Left lung (tissue), 14 donors: ENCODE measurements at places on chromosomes 1 and 21. TPM values are rescaled to one million over a fixed set of nuclear protein-coding genes. Genes with fewer than 3 reads are reported as not detected.

DNA sequence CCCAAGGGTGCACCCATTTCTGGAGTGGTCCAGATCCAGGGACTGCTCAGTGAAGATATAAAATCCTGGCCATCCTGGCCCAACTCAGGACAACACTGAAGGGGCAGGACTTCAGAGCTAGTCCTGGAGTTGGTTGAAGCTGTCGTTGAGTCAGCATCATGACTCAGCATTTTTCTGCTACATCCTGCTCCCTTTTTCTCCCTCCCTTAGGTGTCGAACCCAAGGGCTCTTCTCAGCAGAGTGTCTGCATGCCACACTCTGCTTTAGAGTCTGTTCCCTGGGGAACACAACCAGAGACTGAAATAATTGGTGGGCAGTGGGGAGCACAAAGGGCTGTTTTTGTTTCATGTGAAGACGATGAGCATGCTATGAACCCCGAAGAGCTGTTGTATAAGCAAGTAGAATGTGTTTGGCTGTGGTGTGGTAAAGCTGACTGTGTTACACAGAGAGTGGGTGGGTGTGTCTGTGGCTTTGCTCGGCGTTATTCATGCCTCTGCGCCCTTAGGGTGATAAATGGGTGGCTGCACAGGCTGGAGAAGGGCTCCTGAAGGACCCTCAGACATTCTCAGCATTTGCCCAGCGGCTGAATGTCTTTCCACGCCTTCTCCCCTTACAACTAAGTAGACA is 167.2 kb downstream of the CYYR1 start:
- DNase-seq = no peak

- no peak for DNase-seq
Observed at GRCh38 chr1:201761871-201762270, 67.1 kb upstream of the IPO9 start.

LRRC53 gene
- not detected for total RNA-seq

- no peak for DNase-seq
Observed at GRCh38 chr21:39456665-39457064, 4.9 kb downstream of the SH3BGR start.

DNA sequence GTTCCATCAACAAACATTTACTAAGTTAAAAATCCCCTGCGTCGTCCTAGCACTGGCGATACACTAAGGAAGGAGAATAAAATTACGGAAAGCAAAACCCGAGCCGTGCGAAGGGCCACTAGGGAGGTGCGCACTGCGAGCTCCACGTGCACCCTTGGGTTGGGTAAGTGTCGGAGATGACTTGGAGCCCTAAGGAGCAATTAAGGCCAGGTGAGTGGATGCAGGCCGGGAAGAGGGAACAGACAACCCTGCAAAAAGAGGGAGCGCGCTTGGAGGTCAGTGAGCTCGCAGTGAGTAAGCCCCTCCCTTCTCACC is 704 bp downstream of the WDR4 start:
- no peak for DNase-seq

- no peak for DNase-seq
Observed at GRCh38 chr1:118145721-118146120, 39.3 kb downstream of the SPAG17 start.

GRCh38 chr1:69163241-69163640 is 404.5 kb upstream of the LRRC7 start:
- DNase-seq = no peak

DNA sequence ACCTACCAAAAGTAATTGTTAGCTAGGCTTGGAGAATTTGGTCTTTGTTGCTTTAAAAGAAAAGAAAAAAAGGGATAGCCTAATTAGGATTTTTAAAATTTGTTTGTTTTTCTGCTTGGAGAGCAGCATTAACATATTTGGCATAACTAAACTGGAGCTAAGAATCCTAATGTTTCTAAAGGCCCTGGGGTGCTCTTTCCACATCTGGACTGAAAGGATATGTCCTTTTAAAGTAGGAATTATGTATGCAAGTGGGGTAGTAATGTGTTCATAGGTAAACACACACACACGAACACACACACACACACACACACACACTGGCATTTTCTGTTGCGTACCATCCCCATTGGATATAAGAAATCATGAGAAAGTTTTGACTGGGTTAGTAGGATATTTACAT is 113.9 kb downstream of the KCTD3 start:
- no peak for DNase-seq

- no peak for DNase-seq
Observed at GRCh38 chr1:219773775-219774174, 154.6 kb downstream of the SLC30A10 start.

A3GALT2 gene
- not detected for total RNA-seq

OR2L2 gene
- 0.06 TPM for total RNA-seq

PRAMEF4 gene
- total RNA-seq = not detected

RHBDL2 gene
- 2.7 TPM for total RNA-seq

- DNase-seq = no peak
Observed at GRCh38 chr1:224175617-224176016, 7.4 kb upstream of the DEGS1 start.

FMOD gene
- total RNA-seq = 59.8 TPM

IL20 gene
- not detected for total RNA-seq

IFI44L gene
- total RNA-seq = 24.0 TPM

DNA sequence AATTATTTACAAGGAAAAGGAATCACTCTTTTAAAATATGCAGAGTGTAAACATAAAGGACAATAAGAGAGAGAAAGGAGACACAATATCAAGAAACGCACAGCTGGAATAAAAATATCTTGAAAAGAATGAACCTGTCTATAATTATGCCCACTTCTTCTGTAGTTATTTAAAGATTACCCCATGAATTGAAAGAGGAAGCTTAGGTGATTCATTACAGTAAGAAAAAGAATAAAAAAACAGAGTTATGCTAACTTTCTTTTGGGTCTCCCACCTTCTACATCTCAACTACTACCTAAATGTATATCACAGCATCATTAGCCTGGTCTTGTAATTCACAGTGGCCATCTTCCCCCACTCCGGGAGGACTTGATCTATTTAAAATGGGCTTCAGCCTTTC is 182.1 kb downstream of the MRPL39 start:
- no peak for DNase-seq

DNA sequence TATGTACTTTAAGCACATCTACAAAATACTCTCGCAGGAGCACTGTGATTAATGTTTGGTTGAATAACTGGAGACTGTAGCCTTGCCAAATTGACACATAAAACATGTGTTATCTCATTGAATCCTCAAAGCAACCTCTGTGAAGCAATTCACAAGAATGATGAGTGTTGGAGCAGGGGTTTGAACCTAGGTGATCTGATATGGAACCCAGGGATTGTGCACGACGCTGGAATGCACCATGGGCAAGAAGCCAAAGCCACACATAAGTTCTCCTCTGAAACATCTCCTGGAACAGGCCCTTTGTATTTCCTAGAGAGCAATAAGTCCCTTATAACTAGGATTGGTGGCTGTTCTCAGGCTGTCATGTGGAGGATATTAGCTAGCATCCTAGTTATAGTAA is 124.6 kb upstream of the IVNS1ABP start:
- DNase-seq = no peak

DNA sequence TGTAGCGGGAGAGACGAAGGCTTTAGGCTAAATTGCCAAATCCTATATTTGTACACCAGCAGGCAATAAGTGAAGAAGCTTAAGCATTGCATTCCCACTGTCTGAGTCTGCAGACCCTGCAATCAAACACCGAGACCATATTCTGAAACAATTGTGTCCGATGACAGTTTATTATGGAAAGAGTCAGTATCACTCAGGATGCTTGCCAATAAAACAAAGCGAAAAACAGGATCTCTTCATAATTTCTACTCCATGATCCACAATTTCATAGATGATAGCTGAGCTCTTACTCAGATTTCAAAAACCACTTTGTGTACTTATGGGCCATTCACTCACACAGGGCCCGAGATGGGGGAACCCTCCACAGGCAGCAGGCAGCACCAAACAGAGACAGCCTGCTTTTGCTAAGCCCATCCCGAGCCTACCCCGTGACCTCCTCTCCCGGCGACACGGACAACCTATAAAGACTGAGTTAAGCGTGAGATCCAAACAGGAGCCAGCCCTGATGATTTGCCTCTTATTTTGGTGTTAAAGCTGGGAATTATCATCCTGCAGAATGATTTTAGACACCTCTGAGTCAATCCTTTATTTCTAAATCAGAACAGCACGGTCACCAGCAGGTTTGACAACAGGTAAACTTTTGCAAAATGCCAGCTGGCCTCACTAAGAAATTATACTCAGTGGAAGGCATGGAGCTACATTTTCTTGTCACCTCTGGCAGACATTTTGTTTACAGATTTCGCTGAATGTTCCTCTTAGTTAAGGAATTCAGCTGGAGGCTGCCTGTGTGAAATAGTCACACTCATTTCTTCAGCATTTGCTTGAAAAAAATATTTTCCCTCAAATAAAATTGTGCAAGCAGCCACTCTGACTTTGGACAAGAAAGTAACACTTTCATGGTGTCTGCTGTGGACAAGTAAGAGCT is 212.4 kb downstream of the GPATCH2 start:
- peak; percentile 72 for DNase-seq

GRCh38 chr1:239733995-239734394 is 347.6 kb downstream of the CHRM3 start:
- DNase-seq = no peak

GRCh38 chr1:156889802-156890580 is 3.5 kb upstream of the PEAR1 start:
- DNase-seq = peak; percentile 77

DNA sequence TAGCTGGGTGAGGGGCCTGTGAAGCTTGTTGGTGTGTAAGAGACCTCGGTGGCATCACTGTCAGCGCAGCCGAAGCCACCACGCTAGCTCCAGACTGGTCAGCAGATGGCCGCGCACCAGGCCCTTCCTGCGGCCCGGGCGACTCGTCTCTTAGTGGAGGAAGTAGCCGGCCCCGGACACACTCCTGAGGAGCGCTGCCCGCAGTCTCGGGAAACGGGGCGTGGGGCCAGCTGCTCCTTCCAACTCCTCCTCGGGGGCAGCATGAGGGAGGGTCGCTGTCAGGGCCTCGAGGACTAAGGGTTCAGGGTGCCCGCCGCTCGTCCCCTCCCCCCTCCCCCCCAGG is 20.4 kb downstream of the H3-3A start:
- DNase-seq = peak; percentile 44

ARHGEF2 gene
- 290 TPM for total RNA-seq
